ENCODE measurements at places on chromosomes 1 and 21. TPM values are rescaled to one million over a fixed set of nuclear protein-coding genes. Genes with fewer than 3 reads are reported as not detected.

The ANKRD34A gene
- 0.62 TPM for polyA plus RNA-seq

DNA sequence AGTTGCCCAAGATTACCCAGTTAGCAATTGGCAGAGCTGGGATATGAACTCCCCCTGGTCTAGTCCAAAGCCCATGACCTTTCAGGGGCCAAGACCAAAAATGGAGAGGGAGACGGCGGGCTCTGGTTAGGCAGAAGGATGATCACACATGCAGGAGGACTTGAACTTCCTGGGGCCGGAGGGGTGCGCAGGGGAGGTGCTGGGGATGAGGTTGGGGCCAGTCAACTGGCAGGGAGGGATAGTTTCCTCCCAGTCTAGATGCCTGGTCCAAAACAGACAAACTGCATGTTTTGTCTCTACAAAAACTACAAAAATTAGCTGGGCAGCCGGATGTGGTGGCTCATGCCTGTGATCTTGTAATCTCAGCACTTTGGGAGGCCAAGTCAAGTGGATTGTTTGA lies 78.1 kb downstream of the NKAIN1 start:
- no peaks in the 10 kb centered on the region for H3K27me3 ChIP-seq
- no peaks in the 10 kb centered on the region for H3K36me3 ChIP-seq
- no peak overlapping the region for H3K27ac ChIP-seq
- no peak for DNase-seq
- H3K4me1 ChIP-seq, result no peaks in the 10 kb centered on the region
- H3K4me3 ChIP-seq, result no peak overlapping the region

GRCh38 chr1:224256640-224257039 lies 73.3 kb downstream of the NVL start:
- H3K27me3 ChIP-seq, result no peaks in the 10 kb centered on the region
- no peak overlapping the region for H3K27ac ChIP-seq
- DNase-seq, result no peak
- no peak overlapping the region for H3K4me3 ChIP-seq
- no peaks in the 10 kb centered on the region for H3K4me1 ChIP-seq

The B3GALT5 gene
- 0.03 TPM for polyA plus RNA-seq

The OLFML2B gene
- polyA plus RNA-seq, result 3.5 TPM

DNA sequence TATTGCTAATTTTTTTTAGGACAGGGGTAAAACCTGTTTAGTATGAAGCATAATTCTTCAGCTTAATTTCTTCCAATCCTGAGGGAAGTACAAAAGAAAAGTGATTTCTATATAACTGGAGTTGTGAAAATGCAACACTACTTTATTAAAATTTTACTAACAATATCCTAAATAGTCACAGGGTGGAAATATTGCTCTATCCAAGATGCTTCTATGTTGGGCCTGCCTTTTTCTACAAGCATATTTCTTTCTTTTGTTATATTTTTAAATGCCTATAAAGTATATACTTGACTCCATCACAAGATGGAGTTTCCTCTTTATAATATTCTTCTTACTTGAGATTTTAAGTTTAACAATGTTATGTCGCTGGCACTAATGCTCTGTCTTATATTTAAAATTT lies 37.9 kb downstream of the DTL start:
- no peak overlapping the region for H3K4me3 ChIP-seq
- no peaks in the 10 kb centered on the region for H3K27me3 ChIP-seq
- H3K27ac ChIP-seq, result no peak overlapping the region
- no peak for DNase-seq
- H3K36me3 ChIP-seq, result no peaks in the 10 kb centered on the region

GRCh38 chr1:93904228-93904627 lies 5.0 kb downstream of the GCLM start:
- H3K4me3 ChIP-seq, result no peak overlapping the region
- H3K27me3 ChIP-seq, result no peaks in the 10 kb centered on the region
- DNase-seq, result no peak
- H3K36me3 ChIP-seq, result peaks cover 6% of the 10 kb centered on the region
- peak overlapping the region; percentile 80 for H3K27ac ChIP-seq

Measured in spleen (tissue), 13 donors.